ENCODE measurements at places on chromosomes 1 and 21.

DNA sequence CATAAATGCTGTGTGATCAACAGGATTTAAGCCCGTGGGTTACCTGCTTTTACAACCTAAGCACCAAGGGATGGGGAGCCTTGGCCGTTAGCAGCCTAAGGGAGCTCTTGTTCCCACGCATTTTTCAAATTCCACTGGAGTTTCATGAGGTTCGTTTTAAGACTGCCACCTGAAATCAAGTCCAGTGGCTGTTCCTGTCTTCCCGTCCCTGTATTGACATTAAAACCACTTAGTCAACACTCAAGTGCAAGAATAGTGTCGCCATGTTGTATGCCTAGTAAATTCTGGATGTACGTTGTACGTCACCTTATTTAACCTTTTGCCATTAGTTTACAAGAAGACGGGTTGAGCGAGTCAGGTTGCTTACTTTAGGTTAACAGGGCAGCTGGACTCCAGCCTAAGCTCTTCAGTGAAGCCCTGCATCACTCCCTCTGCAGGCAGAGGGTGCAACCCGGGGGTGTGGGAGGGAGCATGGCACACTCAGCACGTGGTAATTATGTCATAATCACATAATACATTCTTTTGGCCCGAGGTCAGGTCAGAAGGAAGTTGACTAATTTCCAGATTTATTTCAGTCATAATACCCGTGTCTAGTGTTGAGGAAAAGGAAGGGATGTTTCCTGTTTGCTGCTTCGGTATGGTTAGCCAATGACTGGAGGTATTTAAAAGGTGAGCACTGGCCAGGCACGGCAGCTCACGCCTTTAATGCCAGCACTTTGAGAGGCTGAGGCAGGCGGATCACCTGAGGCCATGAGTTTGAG, 42.5 kb downstream of the CNST start:
- no peak for DNase-seq

- DNase-seq = no peak
These were observed 984.2 kb downstream of the AMY1C start for GRCh38 chr1:104733866-104734265.

GRCh38 chr21:34899760-34900159, 149.3 kb downstream of the RUNX1 start:
- no peak for DNase-seq

DNA sequence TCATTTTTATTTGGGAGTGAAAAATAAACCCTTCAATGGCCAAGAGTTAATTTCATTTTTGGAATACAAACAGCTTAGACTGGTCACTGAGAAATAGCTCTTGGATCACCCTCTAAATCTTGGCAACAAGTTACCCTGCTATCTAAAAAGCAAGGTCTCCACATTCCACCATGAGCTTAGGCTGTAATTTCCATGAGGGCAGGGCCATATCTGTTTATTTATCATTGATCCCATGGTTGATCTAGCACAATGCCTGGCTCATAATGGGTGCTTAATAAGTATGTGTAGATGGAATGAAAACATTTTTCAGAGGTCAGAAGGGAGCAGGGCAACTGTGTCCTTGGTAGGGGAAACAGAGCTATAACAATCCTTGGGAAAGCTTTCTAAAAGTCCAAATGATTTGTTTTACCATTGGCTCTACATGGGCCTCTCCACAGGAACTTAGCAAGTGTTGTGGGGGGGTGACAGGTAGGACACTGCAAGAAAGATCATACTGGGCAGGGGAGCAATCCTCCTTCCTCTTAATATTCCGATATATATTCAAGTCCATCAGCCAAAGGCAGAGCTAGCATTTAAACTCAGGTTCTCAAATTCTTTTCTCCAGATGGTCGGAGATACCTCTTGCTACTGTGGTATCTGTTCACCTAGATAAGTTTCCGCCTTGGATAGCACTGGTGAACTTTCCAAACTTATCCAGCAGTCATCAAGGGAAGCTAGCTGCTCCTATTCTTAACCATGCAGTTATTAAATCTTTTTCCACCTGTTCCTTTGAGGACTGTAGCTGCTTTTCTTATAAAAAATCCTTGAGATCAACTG, 53.1 kb upstream of the PTCH2 start:
- no peak for DNase-seq

DNA sequence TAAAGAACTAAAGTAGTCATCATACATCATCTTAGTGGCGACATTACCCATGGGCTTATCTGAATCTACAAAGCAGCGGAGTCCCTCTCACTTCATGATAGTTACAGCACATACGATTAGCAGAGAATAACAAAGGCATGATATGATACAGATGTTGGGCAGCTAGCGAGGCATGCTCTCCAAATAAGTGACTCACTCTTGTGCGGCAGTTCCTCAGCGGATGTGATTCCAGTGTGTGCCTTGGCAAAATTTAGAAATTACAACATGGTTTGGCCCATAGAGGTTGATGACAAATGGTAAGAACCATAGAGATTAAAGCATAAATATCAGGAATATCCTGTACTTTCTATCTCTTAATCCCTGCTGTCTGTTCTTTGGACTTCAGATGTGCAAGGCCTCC, 48.1 kb upstream of the PAXBP1 start:
- DNase-seq = no peak

GRCh38 chr21:22536509-22536908, 1538.3 kb downstream of the NCAM2 start:
- DNase-seq = no peak

- no peak for DNase-seq
These were observed 56.6 kb downstream of the SMYD2 start for GRCh38 chr1:214337511-214337910.

- peak; percentile 73 for DNase-seq
These were observed 4.5 kb downstream of the ADARB1 start for GRCh38 chr21:45078877-45079281.

- DNase-seq = peak; percentile 77
These were observed 12.4 kb downstream of the LMNA start for GRCh38 chr1:156126630-156127534.

GRCh38 chr1:23903754-23904153, 9.4 kb downstream of the CNR2 start:
- no peak for DNase-seq

DNA sequence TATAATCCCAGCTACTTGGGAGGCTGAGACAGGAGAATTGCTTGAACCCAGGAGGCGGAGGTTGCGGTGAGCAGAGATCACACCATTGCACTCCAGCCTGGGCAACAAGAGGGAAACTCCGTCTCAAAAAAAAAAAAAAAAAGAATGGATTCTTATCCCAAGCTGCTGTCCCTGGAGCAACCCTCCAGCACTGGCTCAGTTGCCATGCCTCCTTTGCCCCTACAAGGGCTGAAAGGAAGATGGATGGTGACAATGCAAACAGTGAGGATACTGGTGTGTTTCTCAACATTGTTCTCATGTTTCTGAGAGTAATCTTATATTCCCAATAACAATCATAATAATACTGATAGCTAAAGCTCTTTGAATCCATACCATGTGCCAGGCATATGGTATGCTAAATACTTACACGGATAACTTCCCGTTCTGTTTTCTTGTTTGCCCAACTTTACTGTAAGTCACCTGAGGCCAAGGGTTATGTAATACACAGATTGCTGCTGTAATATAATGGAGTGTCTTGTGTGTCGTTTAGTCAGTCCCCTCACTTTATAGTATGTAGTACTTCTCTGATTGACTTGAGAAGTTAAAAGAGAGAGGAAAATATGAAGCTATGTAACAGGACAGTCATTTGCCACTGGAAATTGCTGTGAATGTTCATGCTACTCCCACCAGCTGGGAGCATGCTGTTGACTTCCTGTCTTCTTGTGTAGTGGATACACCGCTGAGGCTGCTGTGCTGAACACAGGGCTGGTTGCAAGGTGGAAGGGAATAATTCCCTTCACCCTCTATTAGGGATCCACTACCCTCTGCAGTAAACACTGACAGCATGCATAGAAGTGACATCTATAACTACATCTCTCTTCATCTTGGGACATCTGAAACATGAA, 153.6 kb downstream of the CNIH3 start:
- DNase-seq = no peak

DNA sequence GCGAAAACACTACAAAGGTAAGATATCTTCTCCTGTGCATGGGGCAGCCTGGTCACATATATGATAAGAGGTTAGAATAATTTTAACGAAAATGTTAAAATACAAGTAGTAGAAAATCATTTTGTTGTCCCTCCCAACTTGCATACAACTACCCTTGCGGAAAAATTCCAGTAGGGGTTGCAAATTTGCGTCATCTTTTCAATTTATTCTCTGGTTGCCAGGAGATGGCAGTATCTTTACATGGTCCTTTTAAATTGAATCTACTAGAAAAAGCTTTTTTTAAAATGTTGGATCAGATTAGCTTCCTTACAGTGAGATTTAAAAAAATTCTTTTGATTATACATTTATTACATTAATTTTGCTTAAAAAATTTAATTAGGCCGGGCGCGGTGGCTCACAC, 10.9 kb downstream of the S100PBP start:
- DNase-seq = no peak

DNA sequence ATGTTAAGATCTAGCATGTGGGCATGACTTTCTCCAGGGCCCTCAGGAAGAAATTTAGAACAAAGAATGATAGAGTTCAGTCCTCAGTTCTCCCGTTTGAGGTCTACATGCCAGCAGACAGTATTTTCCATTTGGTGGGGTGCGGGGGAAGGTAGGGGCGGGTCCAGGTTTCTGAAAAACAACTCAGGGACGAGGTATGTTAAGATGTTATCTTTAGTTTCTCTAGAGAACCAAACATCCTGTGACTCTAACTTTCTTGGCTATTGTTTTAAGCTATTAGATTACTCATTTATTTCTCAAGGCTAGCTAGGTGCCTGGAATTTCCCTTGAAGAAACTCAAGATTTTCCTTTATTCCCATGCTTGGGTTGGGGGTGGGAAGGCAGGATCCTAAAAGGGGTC, 42.3 kb upstream of the SYT14 start:
- DNase-seq = no peak

- DNase-seq = no peak
These were observed 51.7 kb upstream of the TARBP1 start for GRCh38 chr1:234530672-234531071.

GRCh38 chr21:46385846-46386733, 62.1 kb downstream of the PCNT start:
- DNase-seq = no peak

DNA sequence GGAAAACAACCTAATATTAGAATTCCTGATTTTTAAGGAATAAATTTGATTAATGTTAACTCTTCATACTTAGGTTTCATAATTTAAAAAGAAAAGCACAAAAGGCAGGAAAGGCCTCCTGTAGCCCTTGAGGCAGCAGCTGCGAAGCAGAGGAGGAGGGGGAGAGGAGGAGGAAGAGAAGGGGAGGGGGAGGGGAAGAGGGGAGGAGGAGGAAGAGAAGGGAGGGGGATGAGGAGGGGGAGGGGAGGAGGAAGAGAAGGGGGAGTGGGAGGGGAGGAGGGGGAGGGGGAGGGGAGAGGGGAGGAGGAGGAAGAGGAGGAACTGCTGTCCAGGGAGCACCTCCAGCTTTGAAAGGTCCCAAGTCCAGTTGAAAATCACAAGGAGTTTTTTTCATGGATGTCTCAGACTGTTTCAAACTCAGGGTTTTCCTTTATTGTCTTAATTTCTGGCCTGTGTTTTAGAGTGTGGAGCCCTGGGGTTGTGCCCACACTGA, 35.1 kb upstream of the DIP2A start:
- DNase-seq = no peak

GRCh38 chr1:173870252-173871075, 2.3 kb downstream of the ZBTB37 start:
- DNase-seq = no peak

- no peak for DNase-seq
These were observed 46.2 kb downstream of the TRABD2B start for GRCh38 chr1:47951026-47951425.

- DNase-seq = no peak
These were observed 151.2 kb downstream of the DMRTA2 start for GRCh38 chr1:50271968-50272578.

DNA sequence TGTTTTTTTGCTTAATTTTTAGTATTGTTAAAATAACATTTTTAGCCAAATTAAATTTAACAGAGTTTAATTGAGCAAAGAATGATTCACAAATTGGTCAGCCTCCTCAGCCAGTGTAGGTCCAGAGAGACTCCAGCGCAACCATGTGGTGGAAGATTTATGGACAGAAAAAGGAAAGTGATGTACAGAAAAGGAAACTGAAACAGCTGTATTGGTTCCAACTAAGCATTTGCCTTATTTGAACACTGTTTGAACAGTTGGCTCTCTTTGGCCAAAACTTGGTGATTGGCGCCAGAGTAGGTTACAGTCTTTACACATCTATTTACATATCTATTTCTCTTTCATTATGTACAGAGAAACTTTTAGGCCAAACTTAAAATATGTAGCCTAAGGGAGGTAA, 19.4 kb downstream of the RPS6KC1 start:
- DNase-seq = no peak

- peak; percentile 24 for DNase-seq
These were observed 779 bp upstream of the DEGS1 start for GRCh38 chr1:224182057-224182865.

DNA sequence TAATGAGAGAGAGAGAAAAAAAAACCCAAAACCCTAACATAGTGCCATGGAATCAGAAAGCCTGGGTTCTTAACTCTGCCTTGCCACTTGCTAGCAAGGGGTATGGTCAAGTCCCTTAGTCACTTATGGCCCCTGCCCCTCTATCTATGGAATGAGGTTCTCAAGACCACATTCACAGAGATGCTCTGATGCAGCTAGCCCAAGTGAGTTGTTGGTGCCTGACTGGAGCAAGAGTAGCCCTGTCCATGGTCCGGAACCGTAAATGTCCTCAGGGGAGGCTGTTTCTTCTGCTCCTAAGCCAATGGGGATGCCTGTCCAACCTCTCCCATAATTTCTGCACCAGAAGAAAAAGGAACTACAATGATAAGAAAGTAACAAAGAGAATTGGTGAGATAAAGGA, 56.8 kb downstream of the CSMD2 start:
- DNase-seq = no peak

- DNase-seq = no peak
These were observed 123.7 kb downstream of the FOXD2 start for GRCh38 chr1:47561523-47562007.

GRCh38 chr1:113021430-113022085, 51.4 kb upstream of the LRIG2 start:
- no peak for DNase-seq

GRCh38 chr21:41367945-41368734, 6.3 kb downstream of the MX2 start:
- no peak for DNase-seq

DNA sequence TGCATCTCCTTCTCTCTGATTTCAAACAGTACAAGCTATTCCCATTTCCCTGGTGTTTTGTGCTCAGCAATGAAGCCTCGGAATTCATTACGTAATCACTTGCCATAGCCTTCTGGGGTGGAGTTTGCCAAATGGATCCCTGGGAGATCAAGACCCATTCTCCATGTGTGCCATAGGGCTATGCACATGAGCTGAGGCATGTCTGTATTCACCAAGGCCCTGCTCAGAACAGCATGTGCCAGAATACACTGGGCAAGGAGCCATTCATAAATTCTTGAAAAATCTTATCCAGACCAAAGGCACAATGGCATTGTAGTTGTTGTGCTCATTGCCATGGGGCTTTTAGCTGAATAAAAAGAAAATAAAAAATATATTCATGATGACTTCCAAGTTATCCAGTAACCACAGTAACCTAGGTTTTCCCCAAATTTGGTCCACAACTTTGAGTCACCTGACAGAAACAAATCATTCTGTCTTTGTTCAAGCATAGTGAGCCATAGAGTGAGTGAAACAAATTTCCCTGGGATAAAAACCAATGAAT, 53.0 kb downstream of the CRB1 start:
- DNase-seq = no peak

GRCh38 chr1:151713874-151714273, 2.7 kb downstream of the CELF3 start:
- no peak for DNase-seq
